ENCODE measurements at places on chromosomes 5 and 9.

GRCh38 chr5:134515801-134516200, 9.7 kb upstream of the JADE2 start:
- no peak for DNase-seq

GRCh38 chr5:131356619-131357018, 92.8 kb downstream of the CDC42SE2 start:
- no peak for DNase-seq

DNA sequence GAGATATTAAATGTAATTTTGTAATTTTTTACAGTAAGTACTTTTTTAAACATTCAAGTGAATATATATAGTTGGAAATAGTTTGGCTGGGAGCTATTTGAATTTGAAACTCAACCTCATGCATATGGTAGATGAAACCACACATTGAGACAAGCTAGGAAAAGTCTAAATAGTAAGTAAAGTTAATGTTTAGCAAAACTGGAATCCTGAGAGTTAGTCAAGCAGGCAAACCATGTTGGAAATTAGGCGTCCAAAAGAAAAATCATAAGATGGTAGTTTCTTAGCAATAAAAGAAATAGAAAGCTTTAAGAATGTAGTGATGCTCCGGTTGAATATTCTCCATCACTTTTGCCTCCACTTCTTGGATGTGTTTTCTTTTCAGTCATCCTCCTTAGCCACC, 657.1 kb upstream of the CDH10 start:
- DNase-seq = no peak

DNA sequence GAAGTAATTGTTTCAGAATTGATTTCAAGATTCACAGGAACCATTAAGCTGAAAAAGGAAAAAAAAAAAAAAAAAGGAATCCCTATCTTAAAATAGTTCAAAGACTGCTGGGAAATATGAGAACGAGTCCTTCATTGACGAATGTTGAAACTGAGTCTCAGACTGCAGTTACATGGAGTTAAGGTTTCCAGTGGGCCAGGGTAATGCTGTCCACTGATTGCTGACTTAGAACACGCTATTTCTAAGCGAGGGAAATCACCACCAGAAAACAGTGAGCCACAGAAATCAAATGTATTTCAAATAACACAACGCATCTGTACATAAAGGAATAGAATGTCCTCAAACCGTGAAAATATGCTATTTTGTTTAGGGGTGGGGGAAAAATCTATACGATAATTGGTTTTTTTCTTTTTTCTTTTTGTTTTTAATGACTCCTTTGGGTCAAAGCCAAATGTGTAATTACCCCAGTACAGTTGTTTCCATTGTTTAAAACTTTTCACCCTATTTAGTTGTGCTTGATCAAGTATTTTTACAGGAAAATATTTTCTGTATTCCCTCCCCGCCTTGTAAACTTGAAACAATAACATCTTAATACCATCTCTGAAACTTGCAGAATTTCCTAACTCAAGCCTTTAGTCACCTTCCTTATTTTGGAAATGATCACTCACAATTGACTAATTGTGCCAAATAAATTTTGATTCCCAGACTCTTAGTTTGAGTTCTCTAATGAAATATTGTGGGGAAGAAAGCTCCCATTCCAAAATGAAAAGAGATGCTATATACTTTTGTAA, 208.3 kb downstream of the MCTP1 start:
- DNase-seq = no peak

DNA sequence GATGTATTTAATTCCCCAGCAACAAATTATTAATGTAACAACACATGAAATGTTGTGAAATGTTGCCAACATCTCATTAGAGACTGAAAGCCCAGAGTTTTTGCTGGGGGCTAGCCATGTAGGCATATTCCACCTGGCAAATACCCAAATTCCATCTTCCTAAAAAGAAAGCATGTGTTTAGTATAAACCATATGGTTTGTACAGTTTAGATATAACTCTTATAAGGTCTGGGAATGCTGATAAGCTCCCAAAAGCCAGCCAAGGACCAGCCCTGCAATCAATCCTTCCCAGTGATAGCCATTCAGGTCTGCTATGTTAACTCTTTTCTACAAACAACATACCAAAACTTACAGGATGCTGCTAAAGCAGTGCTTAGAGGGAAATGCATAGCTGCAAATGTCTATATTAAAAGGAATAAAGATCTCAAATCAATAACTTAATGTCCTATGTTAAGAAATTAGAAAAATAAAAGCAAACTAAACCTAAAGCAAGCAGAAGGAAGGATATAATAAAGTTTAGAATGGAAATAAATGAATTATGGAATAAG, 158.9 kb downstream of the AUH start:
- DNase-seq = no peak

DNA sequence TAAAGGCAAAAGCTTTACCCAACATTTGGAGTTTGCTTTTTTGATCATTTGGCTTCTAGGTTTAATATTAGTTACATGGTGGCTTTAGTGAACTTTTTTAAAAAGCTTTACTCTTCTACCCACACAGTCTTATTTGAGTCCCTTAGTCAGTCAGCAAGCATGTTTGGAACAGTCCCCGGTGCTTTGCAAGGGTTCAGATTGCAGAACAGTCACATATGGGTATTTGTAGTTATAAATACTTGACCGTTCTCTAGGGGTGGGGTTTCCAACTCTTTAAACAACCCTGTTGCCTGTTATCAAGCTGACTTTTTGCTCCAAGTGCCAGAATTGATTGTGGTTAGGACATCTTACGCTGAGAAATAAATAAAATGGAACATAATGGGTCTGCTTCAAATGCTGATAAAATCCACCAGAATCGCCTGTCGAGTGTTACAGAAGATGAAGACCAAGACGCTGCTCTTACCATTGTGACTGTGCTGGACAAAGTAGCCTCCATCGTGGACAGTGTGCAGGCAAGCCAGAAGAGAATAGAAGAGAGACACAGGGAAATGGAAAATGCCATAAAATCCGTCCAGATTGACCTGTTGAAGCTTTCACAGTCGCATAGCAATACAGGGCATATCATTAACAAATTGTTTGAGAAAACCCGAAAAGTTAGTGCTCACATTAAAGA, at the start of gene CAVIN4:
Gene CAVIN4, plus strand, starts transcription at position 304 of the 673 bp plus-strand sequence. Its CDS starts 65 bp downstream, at position 369.
- DNase-seq = no peak

DNA sequence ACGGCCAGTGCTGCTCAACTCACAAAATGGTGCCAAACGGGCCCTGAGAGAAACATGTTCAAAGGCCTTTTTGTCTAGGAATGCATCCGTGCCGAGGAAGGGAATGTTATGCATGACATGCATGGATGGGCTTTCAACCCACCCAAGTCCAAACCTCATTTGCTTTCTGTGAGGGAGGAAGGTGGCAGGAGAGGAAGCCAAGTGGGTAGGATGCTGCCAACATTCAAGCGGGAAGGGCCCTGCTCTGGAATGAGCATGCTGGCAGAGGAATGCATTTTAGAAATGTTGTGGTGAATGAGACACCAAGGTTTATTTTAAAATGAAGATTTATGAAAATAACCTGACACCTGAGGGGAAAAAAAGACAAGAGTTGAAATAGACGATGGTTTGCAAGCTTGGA, 479.1 kb downstream of the CCDC171 start:
- no peak for DNase-seq

GRCh38 chr5:137705106-137705505, 30.8 kb downstream of the KLHL3 start:
- DNase-seq = no peak

DNA sequence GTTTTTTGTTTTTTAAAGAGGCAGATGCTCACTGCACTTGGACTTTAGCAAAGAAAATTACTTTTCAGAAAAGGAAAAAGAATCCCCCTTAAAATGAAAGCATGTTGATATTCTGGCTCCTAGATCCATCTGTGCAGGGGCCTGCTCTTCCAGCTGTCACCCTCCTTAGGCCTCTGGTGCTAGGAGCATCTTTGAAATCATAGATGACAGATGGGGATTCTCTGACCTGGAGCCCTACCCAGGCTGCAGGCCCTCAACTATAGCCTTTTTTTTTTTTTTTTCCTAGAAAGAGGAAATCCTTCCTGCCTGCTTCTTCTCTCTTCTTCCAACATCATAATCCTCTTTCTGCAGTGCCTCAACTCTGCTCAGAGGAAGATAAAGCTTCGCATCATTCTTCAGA, 16.3 kb upstream of the DCP2 start:
- DNase-seq = no peak

- DNase-seq = no peak
These were observed 221.4 kb downstream of the GNA14 start for GRCh38 chr9:77426712-77427111.

DNA sequence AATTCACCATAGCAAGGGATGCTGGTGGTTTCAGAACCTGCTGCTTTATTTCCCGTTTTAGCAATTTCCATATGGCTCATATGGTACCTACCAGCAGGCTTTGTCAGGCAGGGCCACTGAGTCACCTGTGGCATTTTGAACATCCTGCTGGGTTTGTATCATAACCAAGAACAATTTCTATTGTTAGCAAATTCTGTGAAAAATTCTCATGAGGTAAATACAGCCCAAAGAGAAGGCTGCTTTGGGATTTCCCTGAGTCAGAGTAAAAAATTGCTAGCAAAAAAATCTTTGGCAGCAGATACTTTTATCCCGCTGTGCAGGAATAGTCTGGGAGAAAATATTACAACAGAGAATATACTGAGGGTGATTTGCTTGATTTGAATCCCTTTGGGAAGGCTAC, 52.7 kb downstream of the PRR16 start:
- no peak for DNase-seq

All from NAMALWA (cell line).